Fibroblast of skin of left quadriceps (primary cell): ENCODE measurements at places on chromosomes 5 and 9.

- DNase-seq = no peak
Observed at GRCh38 chr5:10489810-10490426, 48.2 kb downstream of the ROPN1L start.

- DNase-seq = no peak
Observed at GRCh38 chr5:12071455-12071854, 167.2 kb upstream of the CTNND2 start.

DNA sequence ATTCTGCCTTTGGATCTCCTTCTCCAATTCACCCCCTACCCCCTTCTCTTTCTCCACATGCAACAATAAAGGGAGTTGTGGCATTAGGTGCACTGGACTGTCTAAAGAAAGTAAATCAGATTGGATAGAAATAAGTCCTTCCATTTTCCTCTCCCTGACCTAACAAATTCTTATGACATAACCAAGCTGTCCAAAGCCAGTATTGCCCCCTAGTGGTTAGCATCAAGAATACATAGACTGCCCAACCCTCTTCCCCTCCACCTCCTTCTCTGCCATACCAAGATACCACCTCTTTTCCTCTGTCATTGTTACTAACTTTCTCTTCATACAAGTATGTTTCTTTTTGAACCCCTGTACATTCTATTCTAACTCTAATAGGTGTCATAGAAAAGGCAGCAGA is 45.7 kb downstream of the PPARGC1B start:
- no peak for DNase-seq

DNA sequence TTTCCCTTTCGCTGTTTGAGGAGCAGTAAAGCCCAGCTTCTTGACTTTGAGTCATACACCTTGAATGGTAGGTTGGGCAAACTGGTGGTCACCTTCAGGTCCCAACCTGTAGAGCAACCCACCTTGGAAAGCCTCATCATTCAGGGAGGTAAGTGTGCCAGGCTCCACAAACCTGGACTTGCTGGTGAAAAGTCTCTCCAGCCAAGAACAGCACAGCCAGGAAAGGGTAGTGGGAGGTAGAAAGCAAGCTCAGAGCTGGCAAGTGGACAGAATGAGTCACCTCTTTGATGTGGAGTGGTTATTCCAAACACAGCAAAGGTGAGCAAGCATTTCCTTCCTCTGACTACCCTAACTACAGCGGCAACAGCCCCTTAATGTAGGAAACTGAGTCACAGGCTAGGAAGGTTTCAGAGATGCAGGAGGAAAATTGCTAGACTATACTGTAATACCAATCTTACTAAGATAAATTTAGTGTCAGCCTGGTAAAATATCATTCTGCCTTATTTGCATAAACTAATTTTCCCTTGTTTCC is 117.5 kb upstream of the MTAP start:
- DNase-seq = no peak

DNA sequence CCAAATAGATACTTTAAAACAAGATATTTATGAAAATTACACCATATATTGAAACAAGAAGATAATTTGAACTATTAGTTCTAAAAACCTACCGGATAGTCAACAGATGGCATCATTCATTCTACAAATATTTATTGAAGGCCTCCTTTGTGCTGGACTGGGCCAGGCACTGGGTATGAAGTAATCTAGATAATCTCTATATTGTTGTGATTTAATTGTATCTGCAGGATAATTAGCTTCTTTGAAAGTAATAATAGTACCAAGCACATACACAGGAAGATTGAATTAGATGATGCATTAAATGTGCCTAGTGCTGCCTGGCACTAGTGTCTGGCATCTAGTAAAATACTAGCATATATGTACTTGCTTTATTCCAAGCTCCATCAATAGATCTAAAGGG is 735.2 kb upstream of the DMAC1 start:
- no peak for DNase-seq

DNA sequence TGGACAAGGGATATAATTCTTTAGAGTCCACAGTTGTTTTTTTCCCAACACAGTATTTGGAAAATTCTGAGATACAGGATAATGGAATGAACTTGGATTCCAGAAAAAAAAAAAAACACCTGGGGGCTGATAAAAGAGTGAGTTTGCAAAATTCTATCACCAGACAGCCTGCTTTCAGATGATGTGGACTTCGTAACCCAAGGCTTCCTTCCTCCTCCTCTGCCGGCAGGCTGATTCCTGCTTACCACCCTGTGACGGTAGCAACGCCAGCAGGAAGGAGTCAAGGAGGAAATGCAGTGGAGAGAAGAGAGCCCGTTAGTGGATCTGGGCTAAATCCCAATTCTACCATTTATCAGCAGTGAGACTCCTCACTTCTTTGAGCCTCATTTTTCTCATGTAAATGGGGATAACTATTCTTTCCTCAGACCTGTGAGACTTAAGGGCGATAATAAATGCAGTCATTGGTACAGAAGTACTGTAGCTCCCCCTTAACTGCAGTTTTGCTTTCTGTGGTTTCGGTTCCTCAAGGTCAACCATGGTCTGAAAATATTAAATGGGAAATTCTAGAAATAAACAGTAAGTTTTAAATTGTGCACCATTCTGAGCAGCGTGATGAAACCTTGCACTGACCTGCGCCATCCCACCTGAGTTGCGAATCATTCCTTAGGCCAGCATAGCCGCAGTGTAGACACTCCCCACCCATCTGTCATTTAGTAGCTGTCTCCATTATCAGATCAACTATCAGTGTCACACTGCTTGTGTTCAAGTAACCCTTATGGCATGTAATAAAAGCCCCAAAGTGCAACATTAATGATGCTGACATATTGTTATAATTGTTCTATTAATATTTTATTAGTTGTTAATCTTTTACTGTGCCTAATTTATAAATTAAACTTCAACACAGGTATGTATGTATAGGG is 71.4 kb downstream of the DCP2 start:
- no peak for DNase-seq

DNA sequence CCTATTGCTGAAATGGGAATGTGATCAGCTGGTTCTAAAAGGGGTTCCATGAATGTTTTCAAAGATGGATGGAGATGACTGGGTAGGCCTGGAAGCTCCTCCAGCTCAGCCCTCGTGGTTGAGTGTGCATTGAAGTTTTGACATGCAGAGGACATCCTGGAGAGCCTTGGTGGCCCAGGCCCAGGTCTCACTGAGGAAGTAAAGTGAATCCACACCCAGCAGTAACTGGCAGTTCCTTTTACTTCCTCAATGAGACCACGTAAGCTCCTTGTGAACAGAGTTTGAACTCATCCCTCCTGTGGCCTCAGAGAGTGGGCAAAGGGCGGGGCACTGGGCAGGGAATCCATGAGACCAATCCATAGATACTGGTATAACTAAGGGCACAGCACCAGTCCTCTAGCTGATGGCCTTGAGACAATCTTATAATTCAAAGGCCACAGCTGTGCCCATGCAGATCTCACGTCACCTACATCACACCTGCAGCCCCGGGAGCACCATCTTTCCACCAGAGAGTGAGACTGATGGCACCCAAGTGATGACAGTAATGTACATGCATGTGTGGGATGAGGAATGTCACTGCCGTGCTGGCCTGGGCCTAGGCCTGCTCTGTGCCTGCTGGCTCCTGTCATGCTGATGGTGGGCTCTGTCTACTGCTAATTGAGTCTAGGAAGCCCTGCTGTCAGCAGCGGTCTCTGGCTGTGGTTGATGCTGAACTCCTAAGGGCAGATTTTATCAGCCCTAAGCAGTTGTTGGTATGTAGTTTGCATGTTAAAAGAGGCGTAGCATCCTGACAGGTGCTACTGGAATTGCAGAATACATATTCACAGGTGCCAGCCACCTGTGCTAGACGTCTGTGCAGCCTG is 257.8 kb downstream of the FSTL4 start:
- DNase-seq = no peak

DNA sequence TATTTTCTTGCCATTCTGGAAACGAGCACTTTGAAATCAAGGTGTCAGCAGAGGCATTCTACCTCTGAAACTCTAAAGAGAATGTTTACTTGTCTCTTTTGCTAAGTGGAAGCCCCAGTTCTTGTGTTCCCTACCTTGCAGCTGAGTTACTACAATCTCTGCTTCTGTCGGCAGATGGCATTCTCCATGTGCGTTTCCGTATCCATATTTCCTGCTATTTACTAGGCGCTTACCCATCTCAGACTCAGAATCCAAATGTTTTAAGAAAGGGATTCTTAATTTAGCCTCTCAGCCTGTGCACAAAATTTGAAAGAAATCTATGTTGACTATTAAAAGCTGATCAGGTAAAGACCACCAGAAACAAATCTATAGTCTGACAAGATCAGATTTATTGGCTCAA is 221.3 kb upstream of the FTMT start:
- DNase-seq = peak; percentile 6

DNA sequence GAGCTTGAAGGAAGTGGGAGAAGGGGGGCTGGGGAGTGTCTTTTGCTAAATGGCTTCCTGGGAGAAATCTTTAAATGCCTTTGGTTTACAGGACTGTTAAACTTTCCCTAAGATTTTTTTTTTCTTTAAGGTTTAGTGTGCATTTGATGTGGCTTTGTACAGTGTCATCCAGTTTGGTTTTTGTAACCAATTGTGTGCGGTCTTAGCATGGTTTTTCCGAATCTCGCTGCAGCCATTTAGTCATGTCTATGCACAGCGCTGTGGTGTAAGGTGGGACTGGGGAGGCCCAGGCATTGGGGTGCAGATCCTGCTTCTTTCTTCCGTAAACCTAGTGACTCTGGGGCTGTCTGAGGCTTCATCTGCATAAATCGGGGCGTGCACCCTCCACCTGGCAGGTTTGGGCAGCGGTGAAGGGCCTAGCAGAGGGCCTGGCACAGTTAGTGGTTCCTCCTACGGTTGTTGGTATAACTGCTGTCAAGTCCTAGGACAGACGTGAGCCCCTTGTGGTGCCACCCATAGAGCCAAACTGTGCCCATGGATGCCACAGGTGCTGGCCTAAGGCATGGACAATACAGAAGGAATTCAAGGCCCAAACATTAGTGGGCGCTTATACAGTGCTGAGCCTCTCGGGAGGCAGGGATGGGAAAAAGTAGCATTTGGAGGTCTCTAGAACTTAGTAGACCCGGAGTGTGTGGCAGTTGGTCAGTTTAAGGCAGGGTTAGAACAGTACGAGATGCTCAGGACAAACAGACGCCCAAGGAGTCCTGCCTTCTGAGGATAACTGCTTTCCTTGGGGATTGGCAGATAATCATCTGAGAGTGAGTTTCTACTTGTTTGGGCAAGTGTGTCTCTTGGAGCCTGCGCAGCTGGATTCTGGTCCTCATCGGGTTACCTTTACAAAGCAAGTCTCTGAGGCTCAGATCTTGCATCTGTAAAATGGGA is 1.5 kb downstream of the PRRC2B start:
- no peak for DNase-seq

- DNase-seq = no peak
Observed at GRCh38 chr5:14726066-14726838, 61.7 kb downstream of the OTULIN start.

- no peak for DNase-seq
Observed at GRCh38 chr9:98728500-98728899, 19.8 kb upstream of the GABBR2 start.

- DNase-seq = no peak
Observed at GRCh38 chr9:9631284-9631683, 981.5 kb downstream of the PTPRD start.

DNA sequence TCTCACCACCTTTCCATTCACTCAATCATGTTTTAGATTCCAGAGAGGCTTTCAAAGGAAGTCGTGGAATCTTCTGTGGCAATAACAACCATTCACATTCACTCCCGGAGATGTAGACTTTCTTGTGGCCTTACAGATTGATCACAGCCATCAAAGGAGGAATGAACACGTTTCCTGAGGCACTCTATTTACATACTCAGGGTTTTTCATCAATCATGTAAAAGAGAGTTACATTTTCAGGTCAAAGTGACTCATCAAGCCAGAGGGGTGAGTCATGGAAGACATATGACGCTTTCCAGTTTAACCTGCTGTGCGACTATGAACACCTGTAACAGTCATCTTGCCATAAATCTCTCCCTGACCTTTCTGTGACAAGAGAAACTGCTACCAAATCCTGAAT is 39.3 kb upstream of the RAD23B start:
- peak; percentile 58 for DNase-seq
